Ovary (tissue), 10 donors: ENCODE measurements at places on chromosomes 4 and X.

DNA sequence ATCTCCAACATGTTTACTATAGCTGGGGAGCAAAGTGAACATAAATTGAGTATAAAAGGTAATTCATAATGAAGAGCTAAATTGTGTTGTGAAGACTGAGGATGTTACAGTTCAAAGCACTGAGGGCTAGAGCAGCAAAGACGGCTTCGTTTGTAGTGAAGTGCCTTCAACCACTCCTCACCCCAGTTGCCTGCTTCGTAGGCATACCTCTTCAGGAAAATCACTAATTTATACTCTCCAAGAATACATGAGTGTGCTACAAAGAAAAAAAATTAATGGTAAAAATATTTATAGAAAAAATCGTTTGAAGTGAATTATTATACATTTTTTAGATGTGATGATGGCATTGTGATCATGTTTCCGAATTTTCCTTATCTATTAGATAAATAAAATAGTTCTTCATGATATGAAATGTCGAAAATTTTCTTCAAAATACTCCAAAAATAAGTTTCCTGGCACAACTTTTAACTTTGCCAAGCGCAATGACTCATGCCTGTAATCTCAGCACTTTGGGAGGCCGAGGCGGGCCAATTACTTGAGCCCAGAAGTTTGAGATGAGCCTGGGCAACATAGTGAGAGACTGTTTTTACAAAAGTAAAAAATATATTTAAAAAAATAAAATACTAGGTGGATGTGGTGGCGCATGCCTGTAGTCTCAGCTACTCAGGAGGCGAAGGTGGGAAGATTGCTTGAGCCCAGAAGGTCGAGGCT lies 41.6 kb downstream of the ZFP42 start:
- H3K4me3 ChIP-seq, result no peak overlapping the region
- no peak for DNase-seq
- no peaks in the 10 kb centered on the region for H3K27me3 ChIP-seq
- H3K27ac ChIP-seq, result no peak overlapping the region
- H3K4me1 ChIP-seq, result no peaks in the 10 kb centered on the region

DNA sequence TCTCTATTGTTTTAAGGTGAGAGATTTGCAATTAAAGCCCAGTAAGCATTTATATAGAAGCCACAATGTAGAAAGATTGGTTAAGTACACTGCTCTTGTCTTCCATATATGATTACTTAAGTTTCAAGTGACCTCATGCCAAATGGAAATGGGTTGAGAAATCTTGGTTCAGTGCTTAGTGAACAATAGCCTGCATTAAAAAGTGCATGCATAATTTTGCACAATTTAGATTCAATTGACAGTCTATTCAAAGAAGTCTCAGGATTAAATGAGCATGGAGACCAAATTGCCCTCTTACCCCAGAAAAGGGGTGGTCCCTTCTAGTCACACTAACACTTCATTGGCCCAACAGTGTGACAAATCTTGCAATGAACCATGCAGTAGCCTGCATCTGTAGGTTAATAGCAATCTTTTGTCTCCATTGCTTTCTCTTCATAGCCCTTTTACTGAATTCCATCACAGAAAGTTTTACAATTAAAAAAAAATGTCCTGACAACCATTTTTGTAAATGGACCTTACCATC lies 93.6 kb downstream of the HHIP start:
- no peaks in the 10 kb centered on the region for H3K27me3 ChIP-seq
- H3K27ac ChIP-seq, result no peak overlapping the region
- H3K4me3 ChIP-seq, result no peak overlapping the region

DNA sequence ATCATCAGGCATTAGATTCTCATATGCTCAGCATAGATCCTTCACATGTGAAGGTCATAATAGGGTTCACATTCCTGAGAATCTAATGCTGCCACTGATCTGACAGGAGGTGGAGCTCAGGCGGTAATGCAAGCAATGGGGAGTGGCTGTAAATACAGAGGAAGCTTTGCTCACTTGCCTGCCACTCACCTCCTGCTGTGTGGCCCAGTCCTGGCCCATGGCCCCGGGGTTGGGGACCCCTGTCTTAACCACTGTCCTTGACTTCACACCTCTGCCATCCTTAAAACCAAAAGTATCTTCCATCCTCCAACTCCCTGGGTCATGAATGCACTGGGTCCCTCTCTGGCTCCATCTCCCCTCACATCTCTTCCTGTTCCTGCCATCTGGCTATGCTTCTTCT lies 129.1 kb downstream of the HMX1 start:
- no peak overlapping the region for H3K27ac ChIP-seq
- no peak overlapping the region for H3K4me3 ChIP-seq
- DNase-seq, result no peak
- H3K4me1 ChIP-seq, result no peaks in the 10 kb centered on the region

GRCh38 chr4:70701271-70701670 lies 12.9 kb downstream of the UTP3 start:
- no peaks in the 10 kb centered on the region for H3K36me3 ChIP-seq
- DNase-seq, result no peak
- no peak overlapping the region for H3K27ac ChIP-seq
- H3K4me1 ChIP-seq, result peaks cover under 1% of the 10 kb centered on the region

GRCh38 chrX:74781507-74782034 lies 143.7 kb downstream of the NEXMIF start:
- no peak for DNase-seq
- no peaks in the 10 kb centered on the region for H3K4me1 ChIP-seq
- no peaks in the 10 kb centered on the region for H3K36me3 ChIP-seq
- no peak overlapping the region for H3K27ac ChIP-seq
- H3K27me3 ChIP-seq, result no peaks in the 10 kb centered on the region

DNA sequence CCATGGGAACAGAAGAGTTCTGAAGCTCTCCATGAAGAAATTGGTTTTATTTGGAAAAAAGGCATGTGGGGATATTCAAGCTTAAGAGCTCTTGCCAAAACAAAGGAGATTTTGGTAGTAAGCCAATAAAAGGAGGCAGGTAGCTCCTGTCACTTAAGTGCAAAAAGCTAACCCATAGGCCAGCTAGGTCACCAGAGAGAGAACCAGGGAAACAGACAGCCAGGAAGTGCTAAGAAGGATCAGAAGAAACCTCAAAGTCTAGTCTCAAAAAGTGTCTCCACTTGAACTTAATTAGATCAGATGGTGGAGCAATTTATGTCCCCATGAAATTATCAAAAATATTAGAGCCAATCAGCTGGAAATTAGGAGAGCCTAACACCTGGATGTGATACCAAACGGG lies 49.2 kb downstream of the CD40LG start:
- no peaks in the 10 kb centered on the region for H3K36me3 ChIP-seq
- no peak for DNase-seq
- no peaks in the 10 kb centered on the region for H3K4me1 ChIP-seq
- H3K4me3 ChIP-seq, result no peak overlapping the region
- no peaks in the 10 kb centered on the region for H3K27me3 ChIP-seq
